Stimulated activated CD8-positive, alpha-beta memory T cell treated with anti-CD3 and anti-CD28 coated beads, Interleukin-15, amount 100 ng/mL, for 4 hours (primary cell): ENCODE measurements at places on chromosomes 2 and 18.

DNA sequence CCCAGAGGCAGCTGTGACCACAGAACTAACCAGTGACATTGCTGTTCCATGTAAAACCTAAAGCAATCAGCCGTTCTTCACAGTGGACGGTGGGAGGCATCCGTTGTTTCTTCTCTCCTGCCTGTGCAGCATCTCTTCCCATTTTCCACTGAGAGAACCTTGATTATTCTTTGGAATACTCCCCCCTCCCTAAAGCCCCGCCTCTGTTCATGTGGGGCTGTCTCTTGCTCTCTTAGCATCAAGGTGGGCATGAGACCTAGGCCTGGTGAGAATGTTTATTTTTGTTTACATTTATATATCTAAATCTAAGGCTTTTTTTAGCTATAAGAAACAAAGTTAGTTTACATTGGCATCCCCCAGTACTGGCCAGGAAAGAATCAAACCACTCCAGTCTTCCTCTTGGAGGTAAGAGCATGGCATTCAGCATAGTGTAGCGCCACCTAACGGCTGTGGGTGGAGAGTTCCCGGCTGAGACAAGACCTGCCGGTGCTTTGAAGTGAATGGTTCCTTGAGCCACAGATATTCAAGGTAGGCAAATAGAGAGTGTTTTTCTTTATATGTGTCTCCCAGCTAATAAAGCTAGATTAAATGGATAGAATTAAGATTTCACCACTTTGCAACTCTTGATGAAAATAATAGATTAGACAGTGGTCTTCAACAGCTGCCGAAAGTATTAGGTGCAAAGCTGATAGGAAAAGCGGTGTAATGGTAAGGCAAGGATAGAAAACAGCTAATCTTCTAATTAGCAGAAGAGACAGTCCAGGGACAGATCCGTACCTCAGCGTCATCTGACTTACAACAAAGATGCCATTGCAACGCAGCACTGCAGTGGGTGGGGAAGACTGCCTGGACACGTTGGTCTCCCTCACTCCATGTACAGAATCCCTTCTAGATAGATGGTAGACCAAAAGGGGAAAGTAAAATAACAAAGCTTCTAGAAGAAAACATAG lies 219.6 kb upstream of the RAB12 start:
- DNase-seq = no peak

GRCh38 chr2:85303780-85304531 lies 23.8 kb downstream of the TGOLN2 start:
- no peak for DNase-seq

GRCh38 chr18:11387880-11388279 lies 221.5 kb upstream of the SLC35G4 start:
- DNase-seq = no peak

GRCh38 chr2:100246163-100247145 lies 75.8 kb downstream of the LONRF2 start:
- DNase-seq = no peak

GRCh38 chr2:120604767-120605166 lies 130.9 kb upstream of the GLI2 start:
- DNase-seq = no peak

DNA sequence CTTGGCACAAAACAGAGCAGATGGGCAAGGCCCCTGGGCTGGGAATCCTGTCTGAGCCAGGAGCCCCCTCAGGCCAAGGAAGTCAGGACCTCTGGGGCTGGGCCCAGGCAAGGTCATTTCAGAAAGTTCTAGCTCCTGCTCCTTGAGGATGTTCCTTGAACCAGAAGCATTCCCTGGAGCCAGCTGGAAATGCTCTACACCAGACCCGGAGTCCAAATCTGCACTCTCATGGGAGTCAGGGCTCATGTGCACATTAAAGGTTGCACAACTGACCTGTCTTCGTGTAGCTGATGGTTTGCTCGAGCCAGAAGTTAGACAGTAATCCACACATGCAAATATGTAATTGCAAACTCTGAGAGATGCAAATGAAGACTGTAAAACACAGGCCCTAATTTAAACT lies 18.0 kb downstream of the PARD6G start:
- no peak for DNase-seq

- DNase-seq = no peak
These were observed 119.1 kb upstream of the TRIB2 start for GRCh38 chr2:12597610-12598009.

DNA sequence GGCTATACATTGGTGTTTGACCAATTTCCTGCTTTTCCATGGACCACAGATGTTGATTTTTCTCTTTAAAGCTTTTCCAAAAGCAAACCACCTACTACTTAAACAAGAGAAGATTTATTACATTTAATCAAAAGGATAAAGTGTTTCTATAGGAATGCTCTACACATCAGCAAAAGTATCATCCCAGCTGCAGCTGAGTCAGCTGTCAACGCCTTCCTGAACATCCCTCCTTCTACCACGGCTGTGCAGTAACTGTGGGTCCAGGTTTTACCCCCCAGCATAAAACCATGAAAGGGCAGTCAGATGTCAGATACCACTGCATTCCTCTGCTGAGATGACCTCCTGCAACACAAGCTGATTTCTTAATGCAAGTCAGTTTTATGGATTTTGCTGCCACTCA lies 524.5 kb upstream of the MEX3C start:
- no peak for DNase-seq
